Mesangial cell (primary cell): ENCODE measurements at places on chromosomes 16 and 17. TPM values are rescaled to one million over a fixed set of nuclear protein-coding genes. Genes with fewer than 3 reads are reported as not detected.

Gene RBBP6
- total RNA-seq = 10.9 and 13.8 TPM in 2 replicates

Gene NOG
- total RNA-seq = 3.3 and 37.2 TPM in 2 replicates

Gene DHRS7C
- total RNA-seq = not detected in 2 replicates

Gene BAHCC1
- total RNA-seq = 6.8 and 18.3 TPM in 2 replicates

Gene CASKIN1
- 0.16 and 0.38 TPM in 2 replicates for total RNA-seq

Gene ST6GALNAC1
- total RNA-seq = 0.25 TPM in 1 of 2 replicates, not detected in the other

Gene SLC9A5
- 0.33 and 0.51 TPM in 2 replicates for total RNA-seq

Gene TBC1D3E
- total RNA-seq = 2.9 TPM in 1 of 2 replicates, not detected in the other

Gene KCNH6
- not detected in 2 replicates for total RNA-seq

Gene SLC52A1
- total RNA-seq = under 0.01 TPM in 1 of 2 replicates, not detected in the other

Gene KCNH4
- total RNA-seq = not detected in 2 replicates
